ENCODE measurements at places on chromosomes 3 and 15.
A peak's percentile ranks its signal among the peaks of the same experiment; 100 is the strongest.

GRCh38 chr15:59420986-59421618 lies 16.9 kb upstream of the FAM81A start:
- no peak for DNase-seq

GRCh38 chr3:153768561-153769469 lies 352.4 kb upstream of the ARHGEF26 start:
- DNase-seq, result peak; percentile 6

GRCh38 chr3:27094721-27095120 lies 274.5 kb downstream of the NEK10 start:
- DNase-seq, result no peak

GRCh38 chr3:176967522-176967921 lies 229.8 kb downstream of the TBL1XR1 start:
- no peak for DNase-seq

GRCh38 chr3:172449466-172450149 lies 1.4 kb upstream of the GHSR start:
- DNase-seq, result no peak

DNA sequence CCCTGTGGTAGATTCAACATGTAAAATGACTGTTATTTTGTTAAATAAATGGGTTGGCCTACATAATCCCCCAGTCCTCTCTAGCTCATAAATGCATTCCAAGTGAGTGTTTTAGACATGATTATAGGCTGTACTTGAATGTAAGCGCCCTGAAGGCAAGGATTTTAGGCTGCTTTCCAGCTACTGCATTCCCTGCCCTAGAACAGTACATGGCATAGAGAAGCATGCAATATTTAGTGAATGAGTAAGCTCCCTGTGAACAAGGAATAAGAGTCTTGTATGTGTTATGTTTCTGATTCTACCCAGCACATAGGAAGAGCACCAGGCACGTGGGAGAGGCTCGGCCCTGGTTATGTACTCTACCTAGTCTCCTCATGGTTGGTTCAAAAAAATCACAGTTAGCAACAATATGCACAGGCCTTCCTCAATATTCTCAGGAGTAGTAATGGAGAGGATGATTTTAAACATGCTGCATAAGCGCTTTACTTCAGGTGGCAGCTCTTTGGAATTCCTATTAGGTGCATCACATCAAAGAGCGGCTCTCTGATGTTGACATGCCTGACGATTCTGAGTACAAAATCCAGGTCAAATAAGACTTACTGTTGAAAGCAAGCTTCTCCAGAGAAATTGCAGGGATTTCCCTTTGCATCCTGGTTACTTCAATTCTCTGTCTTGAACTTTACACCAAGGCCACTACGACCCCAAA lies 456.6 kb downstream of the MAGI1 start:
- DNase-seq, result no peak

Measured in NCI-H345 (cell line).